Adipocyte (in vitro differentiated cells): ENCODE measurements at places on chromosomes 16 and 17.
A peak's percentile ranks its signal among the peaks of the same experiment; 100 is the strongest.

DNA sequence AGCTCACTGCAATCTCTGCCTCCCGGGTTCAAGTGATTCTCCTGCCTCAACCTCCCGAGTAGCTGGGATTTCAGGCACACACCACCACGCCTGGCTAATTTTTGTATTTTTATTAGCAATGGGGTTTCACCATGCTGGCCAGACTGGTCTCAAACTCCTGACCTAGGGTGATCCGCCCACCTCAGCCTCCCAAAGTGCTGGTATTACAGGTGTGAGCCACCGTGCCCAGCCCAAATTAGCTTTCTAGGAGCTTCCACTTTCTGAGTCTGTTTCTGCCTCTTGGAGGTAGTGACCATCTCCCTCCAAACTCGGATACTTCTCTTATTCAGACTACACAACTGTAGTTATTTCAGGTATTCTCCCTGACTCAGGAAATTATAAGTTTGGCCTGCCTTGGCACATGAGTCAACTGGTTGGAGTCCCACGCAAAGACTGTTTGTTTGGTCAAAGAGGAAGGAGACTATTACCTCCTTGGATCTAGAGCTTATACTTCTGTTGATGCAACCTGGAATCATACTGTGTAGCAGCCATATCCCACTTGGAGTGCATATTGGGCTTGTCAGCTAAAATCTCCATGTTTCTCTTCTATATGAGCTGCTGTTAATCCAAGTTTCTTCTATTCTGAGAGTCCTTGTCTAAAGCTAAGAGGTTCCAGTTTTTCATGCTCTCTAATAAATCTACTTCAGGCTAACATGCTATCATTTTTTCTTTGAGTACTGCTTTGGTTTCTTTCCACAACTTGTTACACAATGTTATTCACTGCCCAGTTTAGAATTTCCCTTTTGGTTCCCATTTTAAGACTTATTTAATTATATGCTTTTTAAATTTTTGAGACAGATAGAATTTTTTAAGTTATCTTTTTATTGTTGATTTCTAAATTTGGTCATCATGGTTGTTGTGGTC lies 7.5 kb downstream of the IL4R start:
- DNase-seq = no peak

DNA sequence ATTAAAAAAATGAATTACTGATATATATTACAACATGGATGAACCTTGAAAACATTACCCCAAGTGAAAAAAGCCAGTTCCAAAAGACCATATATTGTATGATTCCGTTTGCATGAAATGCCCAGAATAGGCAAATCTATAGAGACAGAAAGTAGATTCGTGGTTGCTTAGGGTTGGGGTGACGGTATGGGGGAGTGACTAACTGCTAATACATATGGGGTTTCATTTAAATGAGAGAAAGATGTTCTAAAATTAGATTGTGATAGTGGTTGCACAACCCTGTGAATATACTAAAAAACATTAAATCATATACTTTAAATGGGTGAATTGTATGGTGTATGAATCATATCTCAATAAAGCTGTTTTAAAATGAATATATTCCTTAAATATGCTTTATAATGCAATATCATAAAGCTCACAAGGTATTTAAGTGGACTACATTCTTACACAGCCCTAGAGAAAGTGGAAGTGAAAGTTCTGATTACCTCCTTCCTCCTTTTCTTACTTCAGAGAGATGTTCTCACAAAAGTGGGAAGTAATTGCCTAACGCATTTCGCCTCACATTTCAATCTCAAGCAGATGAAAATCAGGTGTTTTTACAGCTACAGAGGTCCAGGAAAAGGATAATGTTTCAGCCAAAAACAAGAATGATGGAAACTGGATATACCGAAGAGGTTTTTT lies 142.7 kb upstream of the GNAO1 start:
- no peak for DNase-seq

GRCh38 chr16:28526201-28527099 lies 12.3 kb downstream of the NUPR1 start:
- DNase-seq = no peak

- DNase-seq = peak; percentile 96
Measured at GRCh38 chr16:89246903-89247733, 29.6 kb downstream of the ZNF778 start.

GRCh38 chr16:4175849-4176248 lies 59.6 kb upstream of the ADCY9 start:
- no peak for DNase-seq

GRCh38 chr17:74803388-74803930 lies 27.3 kb upstream of the NAT9 start:
- no peak for DNase-seq

DNA sequence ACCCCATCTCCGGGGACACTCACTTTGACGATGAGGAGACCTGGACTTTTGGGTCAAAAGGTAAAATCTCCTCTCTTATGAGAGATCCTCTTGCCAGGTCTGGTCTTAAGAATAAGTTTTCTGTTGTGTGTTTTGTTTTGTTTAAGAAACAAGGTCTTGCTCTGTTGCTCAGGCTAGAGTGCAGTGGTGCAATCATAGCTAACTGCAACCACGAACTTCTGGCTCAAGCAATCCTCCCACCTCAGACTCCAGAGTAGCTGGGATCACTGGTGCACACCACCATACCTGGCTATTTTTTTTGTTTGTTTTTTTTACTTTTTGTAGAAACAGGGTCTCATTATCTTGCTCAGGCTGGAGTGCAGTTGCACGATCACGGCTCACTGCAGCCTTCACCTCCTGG lies 4.1 kb downstream of the MMP25 start:
- no peak for DNase-seq

- DNase-seq = peak; percentile 19
Measured at GRCh38 chr17:78665952-78666920, 89.0 kb upstream of the DNAH17 start.

- peak; percentile 67 for DNase-seq
Measured at GRCh38 chr16:56246051-56246817, 54.9 kb downstream of the GNAO1 start.

DNA sequence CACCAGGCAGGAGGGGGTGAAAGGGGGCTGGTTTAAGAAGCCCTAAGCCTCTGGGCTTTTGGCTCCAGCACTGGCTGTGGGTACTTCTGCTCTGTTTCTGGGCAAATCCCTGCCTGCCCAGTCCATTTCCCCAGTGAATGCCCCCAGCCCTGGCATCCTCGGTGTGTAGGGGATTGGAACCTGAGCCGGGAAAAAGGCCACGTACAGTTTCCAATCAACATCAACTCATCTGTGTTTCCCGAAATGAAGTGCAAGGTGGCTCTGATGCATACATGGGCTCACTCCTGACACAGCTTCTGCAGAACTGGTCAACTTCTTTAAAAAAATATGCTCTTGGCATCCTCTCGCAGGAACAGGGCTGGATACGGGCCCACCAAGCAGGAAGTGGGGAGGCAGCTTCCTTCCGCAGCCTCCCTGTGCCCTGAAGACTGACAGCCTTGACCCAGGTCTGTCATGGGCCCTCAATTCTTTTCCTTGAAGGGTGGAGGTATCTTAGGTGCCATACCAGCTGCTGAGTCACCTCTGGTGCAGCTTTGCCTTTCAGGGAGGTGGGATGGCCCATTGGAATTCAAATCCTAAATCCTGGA lies 73.3 kb downstream of the N4BP1 start:
- no peak for DNase-seq

GRCh38 chr17:36989173-36989572 lies 40.4 kb downstream of the AATF start:
- DNase-seq = no peak

DNA sequence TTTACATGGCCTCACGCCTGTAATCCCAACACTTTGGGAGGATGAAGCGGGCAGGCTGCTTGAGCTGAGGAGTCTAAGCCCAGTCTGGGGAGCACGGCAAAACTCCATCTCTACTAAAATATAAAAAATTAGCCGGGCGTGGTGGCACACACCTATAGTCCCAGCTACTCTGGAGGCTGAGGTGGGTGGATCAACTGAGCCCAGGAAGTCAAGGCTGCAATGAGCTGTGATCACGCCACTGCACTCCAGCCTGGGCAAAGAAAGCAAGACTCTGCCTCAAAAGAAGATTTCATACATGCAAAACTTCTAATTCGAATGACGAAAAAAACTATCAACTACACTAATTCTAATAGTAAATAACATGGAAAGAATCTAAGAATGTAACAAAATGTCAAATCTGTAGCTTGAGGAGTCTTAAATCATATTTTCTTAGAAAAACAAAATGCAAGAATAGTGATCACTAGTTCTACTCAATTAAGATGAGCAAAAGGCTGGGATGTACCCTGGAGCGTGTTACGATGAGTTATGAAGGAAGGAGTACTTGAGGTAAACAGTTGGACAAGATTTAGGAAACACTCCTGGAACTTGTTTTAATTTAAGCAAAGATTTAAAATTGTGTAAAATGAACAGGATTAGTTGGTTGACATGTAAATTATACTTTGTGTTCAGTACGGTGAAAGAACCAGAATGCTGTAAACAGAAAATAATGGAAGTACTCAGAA lies 20.7 kb downstream of the YWHAE start:
- no peak for DNase-seq

GRCh38 chr16:29806099-29806579 lies at the start of gene MAZ:
Gene MAZ, plus strand, starts transcription at chr16:29806529. Its CDS starts 173 bp downstream, at chr16:29806702.
- DNase-seq = peak; percentile 88

- no peak for DNase-seq
Measured at GRCh38 chr16:85836706-85837582, 37.4 kb downstream of the COX4I1 start.
